ENCODE measurements at places on chromosomes 3 and 15.

DNA sequence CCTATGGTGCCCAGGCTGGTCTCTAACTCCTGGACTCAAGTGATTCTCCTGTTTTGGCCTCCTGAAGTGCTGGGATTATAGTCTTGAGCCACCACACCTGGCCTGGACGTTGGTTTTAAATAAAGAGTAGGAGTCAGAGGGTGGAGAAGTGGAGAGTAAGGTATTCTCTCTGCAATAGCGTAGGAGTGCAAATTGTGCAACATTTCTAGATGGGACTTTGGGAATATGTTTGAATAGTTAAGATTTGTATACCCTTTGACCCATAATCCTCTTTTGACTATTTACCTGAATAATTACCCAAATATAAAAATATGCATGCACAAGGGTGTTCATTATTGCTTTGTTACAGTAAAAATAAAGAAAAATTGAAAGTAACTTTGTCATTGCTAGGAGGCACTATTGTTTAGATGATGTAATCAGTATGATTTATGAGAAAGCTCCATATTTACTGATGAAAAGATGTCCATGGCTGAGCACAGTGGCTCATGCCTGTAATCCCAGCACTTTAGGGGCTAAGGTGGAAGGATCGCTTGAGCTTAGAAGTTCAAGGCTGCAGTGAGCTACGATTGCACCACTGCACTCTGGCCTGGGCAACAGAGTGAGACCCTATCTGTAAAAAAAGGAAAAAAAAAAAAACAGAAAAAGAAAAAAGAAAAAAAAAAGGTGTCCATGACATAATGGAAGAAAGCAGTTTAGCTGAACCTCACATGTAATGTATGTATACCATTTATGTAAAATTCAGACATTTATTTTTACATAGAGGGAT is 15.1 kb upstream of the XYLB start:
- peaks cover 9% of the 10 kb centered on the region for H3K27me3 ChIP-seq
- no peak overlapping the region for H3K4me3 ChIP-seq
- no peak for DNase-seq
- H3K27ac ChIP-seq = no peak overlapping the region
- no peaks in the 10 kb centered on the region for H3K36me3 ChIP-seq
- peaks cover 22% of the 10 kb centered on the region for H3K4me1 ChIP-seq

- H3K27ac ChIP-seq = no peak overlapping the region
- peaks cover 35% of the 10 kb centered on the region for H3K27me3 ChIP-seq
- no peak overlapping the region for H3K4me3 ChIP-seq
- no peak for DNase-seq
- H3K4me1 ChIP-seq = peaks cover 40% of the 10 kb centered on the region
- no peaks in the 10 kb centered on the region for H3K36me3 ChIP-seq
Measured at GRCh38 chr3:197431346-197431910, 124.3 kb downstream of the BDH1 start.

DNA sequence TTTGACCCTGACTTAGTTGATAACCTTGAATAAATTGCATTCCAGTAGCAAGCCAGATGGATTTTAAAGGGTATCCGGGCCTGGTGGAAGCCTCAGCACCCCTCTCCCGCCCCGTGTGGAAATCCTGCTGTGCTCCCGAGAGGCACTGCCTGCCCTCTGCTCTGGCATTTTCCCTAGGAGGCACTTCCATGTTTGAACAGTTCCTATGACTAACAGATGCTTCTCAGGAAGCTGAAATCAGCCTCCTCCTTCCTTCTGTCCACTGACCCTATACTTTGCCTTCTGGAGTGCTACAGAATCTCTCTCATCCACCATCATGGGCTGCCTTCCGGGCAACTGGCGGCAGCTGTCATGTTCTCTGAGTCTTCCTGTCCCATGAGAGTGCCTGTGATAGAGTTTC is 90.8 kb downstream of the GABRG3 start:
- H3K27ac ChIP-seq = no peak overlapping the region
- H3K4me3 ChIP-seq = no peak overlapping the region
- DNase-seq = no peak
- H3K4me1 ChIP-seq = no peaks in the 10 kb centered on the region
- H3K27me3 ChIP-seq = no peaks in the 10 kb centered on the region

GRCh38 chr15:93583968-93584367 is 495.0 kb upstream of the RGMA start:
- H3K27me3 ChIP-seq = no peaks in the 10 kb centered on the region
- H3K4me1 ChIP-seq = no peaks in the 10 kb centered on the region
- peaks cover 2% of the 10 kb centered on the region for H3K36me3 ChIP-seq
- H3K27ac ChIP-seq = no peak overlapping the region

- no peak overlapping the region for H3K27ac ChIP-seq
- H3K36me3 ChIP-seq = no peaks in the 10 kb centered on the region
- no peak for DNase-seq
- H3K4me1 ChIP-seq = peaks cover 9% of the 10 kb centered on the region
- peaks cover 8% of the 10 kb centered on the region for H3K27me3 ChIP-seq
Measured at GRCh38 chr3:186464424-186465093, 79.6 kb downstream of the CRYGS start.
